Uterus (tissue), 4 donors: ENCODE measurements at places on chromosomes 5 and 9. TPM values are rescaled to one million over a fixed set of nuclear protein-coding genes. Genes with fewer than 3 reads are reported as not detected.

DNA sequence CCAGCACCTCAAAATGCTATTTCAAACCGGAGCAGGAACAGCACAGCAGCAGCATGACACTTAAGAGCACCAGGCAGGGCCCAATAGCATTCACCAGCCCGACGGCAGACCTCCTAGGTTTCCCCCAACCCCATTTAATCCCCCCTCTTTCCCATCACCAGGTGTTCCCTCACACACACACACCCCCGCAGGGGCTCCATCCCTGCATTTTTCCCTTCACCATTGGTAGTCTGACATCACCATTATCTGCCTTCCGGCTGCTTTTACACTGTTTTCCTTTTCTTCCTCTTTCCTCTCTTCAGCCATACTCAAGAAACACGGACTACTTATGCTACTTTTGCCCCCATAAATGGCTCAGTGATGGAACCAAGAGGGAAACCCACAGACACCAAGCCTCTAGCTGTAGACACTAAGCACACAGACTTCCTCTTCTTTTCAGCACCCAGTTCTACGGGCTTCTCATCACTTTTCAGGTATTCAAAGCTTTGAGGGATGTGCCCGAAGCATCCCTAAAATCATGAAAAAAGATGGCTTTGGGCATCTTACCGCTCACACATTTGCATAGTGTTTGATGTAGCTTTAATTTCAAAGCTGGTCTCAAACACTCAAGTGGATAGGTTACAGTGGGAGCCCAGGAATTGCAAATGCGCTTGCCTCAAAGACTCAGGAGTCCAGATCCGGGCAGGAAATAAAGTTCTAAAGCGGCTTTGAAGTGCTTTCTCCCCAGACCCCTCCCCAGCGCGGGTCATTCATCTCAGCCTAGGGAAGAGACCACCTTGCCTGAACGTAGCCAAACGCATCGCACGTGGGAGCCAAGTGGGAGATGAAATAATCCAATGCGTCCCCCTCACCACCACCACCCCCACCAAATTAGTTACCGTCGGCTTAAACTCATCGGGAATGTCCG, 141.5 kb downstream of the TSSK1B start:
- no peak for DNase-seq

DNA sequence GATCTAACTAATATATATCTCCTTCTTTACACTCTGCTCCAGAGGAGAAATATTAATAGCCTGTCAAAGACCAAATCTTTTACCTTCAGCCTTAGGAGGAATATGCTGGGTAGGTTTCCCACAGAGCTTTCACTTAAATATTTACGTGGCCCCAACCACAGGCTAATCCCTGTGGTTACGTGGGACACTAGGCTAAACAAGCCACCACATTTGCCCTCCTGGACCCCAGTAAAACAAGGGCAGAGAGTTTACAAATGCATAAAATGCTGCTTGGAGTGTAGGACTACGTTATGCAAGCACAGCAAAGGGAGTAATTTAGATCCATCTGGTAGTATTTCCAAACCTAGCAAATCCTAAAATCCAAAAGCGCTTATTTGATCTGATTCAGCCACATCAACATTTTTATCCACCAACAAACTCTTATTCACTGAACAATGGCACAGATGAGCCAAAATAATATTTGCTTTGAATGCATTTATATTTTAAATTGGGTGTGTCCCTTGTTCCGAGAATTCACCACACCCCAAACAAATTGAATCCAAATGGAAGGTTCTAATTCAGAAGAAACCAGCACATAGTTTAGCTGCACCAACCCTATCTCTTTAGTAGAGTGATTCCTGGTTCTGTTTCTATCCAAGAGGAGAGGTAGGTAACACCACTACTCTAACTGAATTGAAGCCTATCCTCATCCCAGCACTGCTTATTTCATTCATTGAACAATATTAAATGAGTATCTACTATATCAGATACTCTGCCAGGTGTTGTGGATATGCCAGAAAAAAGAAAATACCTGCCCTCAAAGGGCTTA, 179.0 kb downstream of the TSSK1B start:
- DNase-seq: no peak

DNA sequence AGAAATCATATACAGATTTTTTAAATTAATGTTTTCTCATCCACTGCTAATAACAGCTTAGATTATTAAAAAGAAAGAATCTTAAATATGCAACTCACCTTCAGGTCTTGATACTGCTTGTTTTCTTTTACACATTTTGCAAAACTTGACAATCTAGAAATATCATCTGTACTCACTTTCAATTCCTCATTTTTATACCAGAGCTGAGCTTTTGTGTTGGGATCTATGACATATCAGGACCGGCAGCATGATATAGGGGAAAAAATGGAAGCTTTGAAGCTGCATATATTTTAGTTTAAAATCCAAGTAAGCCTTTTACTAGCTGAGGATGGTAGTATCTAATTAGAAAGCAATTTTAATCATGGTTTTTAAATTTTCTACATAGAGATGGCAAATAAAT, 75.7 kb upstream of the SMARCA2 start:
- DNase-seq: no peak

GRCh38 chr9:126702151-126703001, 88.6 kb downstream of the LMX1B start:
- DNase-seq: no peak

The OSMR gene
- total RNA-seq: 27.2 TPM

DNA sequence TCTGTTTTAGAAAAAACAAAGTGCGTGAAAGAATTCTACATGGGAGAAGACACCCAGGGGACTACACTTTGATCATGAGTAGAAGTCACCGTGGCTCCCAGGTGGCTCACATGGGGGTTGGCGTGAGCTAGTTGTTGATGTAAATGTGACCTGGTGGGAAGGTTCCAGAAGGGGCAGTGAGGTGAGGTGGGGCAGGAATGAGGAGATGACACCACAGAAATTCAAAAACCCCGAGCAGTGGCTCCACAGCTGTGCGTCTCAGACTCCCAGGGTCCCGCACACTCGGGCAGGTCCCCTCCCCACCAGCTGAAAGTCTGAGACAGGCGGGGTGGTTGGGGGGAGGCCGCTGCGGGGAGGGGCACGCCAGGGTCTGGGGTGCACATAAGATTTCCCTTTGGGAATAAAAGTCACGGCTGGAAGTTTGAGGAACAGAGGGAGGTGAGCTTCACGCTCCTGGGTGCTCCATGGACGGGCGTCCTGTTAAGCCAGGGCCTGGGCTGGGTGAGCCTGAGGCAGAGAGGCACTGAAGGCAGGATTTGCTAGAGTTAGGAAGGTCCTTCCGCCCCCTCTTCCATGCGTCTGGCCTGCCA, 29.9 kb downstream of the GLT6D1 start:
- no peak for DNase-seq

The PRR16 gene
- 8.8 TPM for total RNA-seq

DNA sequence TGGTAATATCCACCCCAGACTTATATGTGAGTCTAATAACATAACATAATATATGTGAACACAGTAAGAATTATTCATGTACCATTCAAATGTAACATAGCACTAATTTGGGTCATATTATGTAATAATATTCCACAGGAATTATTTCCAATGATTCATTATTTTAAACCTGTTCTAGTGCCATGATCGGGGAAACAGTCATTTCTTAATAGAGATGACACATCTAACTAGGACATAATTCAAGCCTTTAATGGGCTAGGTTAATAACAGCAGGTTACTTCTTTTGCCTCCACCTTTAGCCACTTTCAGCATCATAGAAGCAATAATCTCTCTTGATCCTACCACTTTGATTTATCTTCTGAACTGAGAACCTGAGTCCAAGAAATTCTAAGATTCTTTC, 12.3 kb downstream of the SPINK9 start:
- DNase-seq: no peak

- no peak for DNase-seq
These were observed 50.3 kb downstream of the DUSP1 start for GRCh38 chr5:172720655-172721054.

The JAKMIP2 gene
- 6.1 TPM for total RNA-seq
